NAMALWA (cell line): ENCODE measurements at places on chromosomes 12 and 14.

- DNase-seq, result no peak
Observed at GRCh38 chr12:7788294-7788660, 925 bp upstream of the NANOG start.

GRCh38 chr12:68855111-68855510 lies 47.1 kb downstream of the MDM2 start:
- no peak for DNase-seq

GRCh38 chr12:32921397-32921796 lies 24.8 kb upstream of the PKP2 start:
- no peak for DNase-seq

DNA sequence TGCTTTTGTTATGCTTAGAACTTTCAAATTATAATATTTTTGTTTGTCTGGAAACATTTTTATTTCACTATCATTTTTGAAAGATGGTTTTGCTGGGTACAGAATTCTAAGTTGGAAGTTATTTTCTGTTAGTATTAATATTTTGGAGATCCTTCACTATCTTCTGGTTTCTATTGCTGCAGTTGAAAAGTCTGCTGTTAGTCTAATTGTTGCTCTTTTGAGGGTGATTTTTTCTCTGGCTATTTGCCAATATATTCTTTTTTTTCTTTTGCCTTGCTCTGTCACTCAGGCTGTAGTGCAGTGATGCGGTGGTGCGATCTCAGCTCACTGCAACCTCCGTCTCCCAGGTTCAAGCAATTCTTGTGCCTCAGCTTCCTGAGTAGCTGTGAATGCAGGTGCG lies 28.2 kb upstream of the ARID2 start:
- no peak for DNase-seq

- DNase-seq, result no peak
Observed at GRCh38 chr12:643475-644302, 19.6 kb downstream of the NINJ2 start.

- no peak for DNase-seq
Observed at GRCh38 chr14:99125113-99125512, 146.9 kb downstream of the BCL11B start.

GRCh38 chr12:3436461-3437065 lies 54.4 kb upstream of the PRMT8 start:
- DNase-seq, result no peak

DNA sequence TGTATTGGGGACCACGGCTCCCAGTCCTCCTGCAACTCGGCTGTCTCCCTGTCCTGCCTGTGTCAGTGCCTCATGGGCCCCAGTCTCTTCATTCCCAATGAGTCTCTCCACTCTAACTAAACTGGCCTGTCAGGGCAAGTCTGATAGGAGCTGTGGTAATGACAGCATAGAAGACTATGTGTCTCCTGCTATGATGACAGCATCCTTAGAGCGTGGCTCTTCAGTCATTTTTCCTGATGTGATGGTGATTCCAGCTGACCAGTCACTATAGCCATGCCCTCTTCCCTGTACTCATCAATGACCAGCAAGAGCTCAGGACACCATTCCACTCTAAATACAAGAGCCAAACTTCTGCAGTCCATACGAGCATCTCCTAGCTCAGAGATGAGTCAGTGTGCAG lies 339.8 kb downstream of the PCNX1 start:
- no peak for DNase-seq

DNA sequence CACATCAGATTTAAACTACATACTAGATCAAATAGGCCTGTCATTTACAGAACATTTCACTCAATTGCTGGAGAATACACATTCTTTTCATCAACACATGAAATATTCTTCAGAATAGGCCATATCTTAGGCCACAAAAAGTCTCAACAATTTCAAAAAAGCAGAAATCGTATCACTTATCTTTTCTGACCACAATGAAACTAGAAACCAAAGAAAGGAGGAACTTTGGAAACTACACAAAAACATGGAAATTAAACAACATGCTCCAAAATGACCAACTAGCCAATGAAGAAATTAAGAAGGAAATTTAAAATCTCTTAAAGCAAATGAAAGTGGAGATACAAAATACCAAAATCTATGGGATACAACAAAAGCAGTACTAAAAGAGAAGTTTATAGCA lies 35.1 kb downstream of the PARP11 start:
- peak; percentile 17 for DNase-seq

DNA sequence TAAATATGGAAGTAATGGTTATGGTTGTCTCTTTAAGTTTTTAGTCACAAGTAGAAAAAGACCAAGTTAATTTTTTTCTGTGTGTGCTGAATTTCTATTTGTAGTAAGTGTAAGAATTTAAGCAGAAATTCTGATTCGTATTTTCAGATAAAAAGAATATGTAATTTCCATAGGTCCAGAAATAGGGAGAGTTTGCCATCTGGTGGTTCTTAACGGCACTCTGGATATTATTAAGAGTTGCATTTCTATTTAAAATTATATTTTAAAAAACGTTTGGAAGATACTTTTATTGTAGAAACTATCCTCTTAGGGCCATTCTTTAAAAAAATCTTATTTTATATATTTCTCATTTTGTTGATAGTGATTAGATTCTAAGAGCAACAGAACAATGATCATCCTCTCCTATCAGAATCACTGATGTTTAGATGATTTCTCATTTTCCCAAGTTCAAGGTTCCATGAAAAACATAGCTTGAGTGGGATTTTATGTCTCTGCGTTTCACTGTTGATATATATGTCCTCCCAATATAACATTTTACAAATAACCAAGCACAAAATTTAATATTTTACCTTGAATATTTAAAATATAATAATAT lies 88.3 kb downstream of the LRRK2 start:
- peak; percentile 35 for DNase-seq

GRCh38 chr12:45668641-45669040 lies 60.9 kb upstream of the ARID2 start:
- DNase-seq, result no peak

GRCh38 chr12:69476276-69477017 lies 6.3 kb downstream of the FRS2 start:
- DNase-seq, result no peak

GRCh38 chr12:50186681-50187080 lies 19.5 kb upstream of the CERS5 start:
- no peak for DNase-seq

DNA sequence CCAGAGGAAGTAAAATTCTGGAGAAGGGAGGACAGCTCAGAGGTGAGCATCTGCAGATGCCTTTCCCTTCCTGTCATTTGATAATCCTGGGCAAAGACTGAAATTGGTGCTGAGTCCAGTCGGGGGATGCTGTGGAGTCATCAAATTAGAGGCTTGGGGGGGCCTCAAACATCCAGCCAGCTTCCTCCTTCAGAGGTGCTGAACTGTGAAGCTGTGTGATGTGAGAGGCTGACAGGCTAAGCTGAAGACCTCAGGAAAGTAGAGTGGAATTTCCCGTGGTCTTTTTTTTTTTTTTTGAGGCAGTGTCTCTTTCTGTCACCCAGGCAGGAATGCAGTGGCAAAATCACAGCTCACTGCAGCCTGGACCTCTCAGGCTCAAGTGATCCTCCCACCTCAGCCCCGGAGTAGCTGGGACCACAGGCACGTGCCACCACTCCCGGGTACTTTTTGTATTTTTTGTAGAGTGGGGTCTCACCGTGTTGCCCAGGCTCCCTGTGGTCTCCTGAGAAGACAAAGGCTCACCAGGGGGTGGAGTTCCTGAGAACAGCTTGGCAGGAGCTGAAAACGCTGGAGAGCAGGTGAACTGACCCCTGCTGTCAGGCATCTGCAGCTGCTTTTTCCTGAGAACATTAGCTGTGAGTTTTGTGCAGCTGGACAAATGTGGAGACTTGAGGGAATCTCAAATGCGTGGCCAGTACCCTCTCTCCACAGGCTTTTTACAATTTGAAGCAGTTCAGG lies 6.1 kb upstream of the TCL1B start:
- peak; percentile 51 for DNase-seq

GRCh38 chr14:106872611-106873446 lies 1346.4 kb downstream of the TMEM121 start:
- DNase-seq, result peak; percentile 90

- DNase-seq, result no peak
Observed at GRCh38 chr14:94110552-94111181, at the start of gene IFI27. Gene IFI27, plus strand, starts transcription at chr14:94110736.

DNA sequence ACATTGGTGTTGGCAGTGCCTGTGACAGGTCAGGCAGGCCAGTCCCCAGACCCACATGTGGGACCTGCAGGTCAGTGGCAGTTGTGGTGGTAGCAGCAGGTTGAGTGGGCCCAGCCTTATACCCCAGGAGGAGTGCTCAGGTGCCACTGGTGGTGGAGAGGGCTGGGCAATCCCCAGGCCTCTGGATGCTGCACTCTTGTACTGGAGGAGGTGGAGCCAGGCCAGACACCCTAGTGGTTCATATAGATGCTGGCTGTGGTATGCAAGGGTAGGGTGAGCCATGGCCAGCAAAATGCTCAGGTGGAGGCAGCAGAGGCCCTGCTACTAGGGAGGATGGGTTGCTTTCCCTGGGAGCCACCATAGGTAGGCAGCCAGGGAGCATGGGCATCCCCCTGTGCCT lies 190.4 kb upstream of the TMPO start:
- no peak for DNase-seq

DNA sequence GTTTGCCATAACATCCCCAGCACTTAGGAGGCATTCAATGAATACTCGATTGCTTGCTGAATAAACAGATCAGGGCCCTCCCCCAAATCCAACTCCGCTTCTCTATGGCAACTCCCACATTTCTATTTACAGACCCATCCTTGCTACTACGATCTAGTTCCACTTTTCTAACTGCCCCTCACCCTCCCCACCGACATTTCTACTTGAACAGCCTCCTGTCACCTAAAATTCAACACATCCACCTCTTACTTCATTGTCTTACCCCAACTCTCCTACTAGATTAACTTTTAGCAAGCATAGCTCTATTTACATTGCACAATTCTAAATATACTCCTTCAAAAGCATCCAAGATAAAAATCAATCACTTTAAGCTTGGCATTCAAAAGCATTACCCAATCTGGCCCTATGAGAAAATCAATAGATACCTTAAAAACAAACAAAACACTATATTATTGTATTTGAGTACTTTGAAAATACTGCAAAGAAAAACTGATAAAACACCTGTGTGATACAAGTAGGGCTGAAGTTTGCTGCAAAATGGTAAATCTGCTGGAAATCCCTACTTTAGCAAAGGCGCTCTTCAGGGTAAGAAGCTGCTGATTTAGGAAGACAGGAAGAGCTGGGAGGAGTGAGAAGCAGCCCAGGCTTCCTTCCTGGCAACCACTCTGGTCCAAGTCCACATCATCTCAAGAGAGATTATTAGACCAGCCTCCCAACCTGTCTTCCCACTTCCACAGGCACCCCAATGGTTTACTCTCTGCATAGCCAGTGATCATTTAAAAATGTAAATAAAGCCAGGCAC lies 96.4 kb downstream of the HECTD4 start:
- DNase-seq, result no peak

DNA sequence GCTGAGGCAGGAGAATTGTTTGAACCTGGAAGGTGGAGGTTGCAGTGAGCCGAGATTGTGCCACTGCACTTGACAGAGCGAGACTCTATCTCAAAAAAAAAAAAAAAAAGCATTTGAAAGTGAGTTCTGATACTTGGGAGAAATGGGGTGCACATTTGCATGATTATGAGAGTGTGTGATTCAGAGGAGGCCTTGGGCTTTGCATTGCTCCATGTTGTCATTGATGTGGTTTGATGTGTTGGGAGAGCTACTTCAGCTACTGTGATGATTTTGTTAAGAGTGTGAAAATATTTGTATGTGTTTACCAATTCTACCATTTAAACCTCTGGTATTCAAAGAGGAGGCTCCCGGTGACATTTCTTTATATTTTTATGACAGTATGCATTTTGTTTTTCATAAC lies 24.4 kb downstream of the DRAM1 start:
- no peak for DNase-seq

GRCh38 chr14:22767323-22767589 lies 768 bp downstream of the OXA1L start:
- DNase-seq, result no peak

- DNase-seq, result no peak
Observed at GRCh38 chr12:112808156-112808555, 16.6 kb downstream of the RPH3A start.

DNA sequence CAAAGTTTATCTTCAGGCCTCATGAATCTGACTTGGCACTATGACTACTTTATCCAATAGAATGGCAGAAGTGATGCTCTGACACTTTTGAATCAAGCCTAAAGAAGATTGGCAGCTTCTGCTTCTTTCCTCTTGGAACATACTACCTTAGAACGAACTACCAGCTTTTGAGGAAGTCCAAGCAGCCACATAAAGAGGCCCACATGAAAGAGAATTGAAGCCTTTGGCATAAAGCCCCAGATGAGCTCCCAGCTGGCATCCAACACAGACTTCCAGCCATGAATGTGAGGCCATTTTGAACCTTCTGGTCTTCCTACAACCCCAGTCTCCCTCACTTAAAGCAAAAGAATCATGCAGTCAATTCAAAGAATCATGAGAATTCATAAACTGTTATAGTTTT lies 65.8 kb downstream of the EEA1 start:
- no peak for DNase-seq

- DNase-seq, result no peak
Observed at GRCh38 chr12:55682087-55682796, 25.5 kb downstream of the ITGA7 start.

DNA sequence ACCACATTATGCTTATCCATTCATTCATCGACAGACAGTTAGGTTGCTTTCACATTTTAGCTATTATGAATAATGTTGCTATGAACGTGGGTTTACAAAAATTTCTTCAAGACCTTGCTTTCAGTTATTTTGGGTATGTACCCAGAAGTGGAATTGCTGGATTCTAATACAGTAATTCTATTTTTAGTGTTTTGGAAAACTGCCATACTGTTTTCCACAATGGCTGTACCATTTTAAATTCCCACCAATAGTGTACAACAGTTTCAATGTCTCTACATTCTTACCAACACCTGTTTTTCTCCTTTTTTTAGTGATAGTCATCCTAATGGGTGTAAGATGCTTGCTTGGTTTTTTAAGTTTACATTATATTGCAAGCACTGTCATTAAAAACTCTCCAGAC lies 147.5 kb downstream of the ZFP36L1 start:
- no peak for DNase-seq

DNA sequence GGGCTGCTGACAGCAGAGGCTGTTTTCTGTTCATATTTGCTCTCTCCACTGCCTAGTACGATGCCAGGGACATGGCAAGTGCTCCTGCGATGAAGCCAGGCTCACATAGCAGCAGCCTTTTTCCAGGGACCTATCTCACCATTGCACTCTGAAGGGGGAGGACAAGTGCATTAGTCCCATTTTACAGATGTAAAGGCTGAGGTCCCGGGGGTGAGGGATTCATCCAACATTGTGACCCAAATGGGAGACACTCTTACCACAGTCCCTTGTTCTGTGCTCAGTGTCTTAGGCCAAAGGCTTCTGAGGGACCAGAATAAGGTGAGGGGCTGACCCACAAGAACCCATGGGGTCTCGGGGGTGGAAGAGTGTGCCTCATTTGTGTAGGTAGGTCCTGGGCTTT lies 21.6 kb upstream of the ESRRB start:
- DNase-seq, result no peak
